Endothelial cell of umbilical vein (primary cell): ENCODE measurements at places on chromosomes 5 and 9. TPM values are rescaled to one million over a fixed set of nuclear protein-coding genes. Genes with fewer than 3 reads are reported as not detected.

The PCDHGB6 gene
- polyA plus RNA-seq, result 2.2 and 2.3 TPM in 2 replicates

- no peak for DNase-seq
- H3K27ac ChIP-seq, result no peak overlapping the region
- H3K4me3 ChIP-seq, result no peak overlapping the region
- H3K36me3 ChIP-seq, result no peaks in the 10 kb centered on the region
These were observed 66.7 kb upstream of the PHF24 start for GRCh38 chr9:34891386-34891785.

DNA sequence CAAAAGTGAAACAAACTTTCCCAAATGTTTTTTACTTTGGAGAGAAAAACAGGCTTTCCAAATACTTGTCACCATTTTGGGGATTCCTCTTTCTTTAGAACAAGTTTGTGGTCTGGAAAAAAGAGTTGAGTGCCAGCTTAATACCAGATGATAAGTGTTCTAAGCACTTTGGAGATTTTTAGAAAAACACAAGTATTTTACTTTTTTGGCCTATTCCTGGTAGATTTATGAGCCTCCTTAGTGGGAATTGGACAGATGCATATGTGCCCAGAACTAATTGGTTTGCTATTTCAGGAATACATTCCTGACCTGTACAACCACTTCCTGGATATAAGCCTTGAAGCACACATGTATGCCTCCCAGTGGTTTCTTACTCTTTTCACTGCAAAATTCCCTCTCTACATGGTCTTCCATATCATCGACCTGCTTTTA, 40.5 kb downstream of the GPR21 start:
- H3K4me1 ChIP-seq, result peaks cover 5% of the 10 kb centered on the region
- no peak overlapping the region for H3K27ac ChIP-seq
- no peak overlapping the region for H3K4me3 ChIP-seq
- H3K36me3 ChIP-seq, result peaks cover 2% of the 10 kb centered on the region

The GFM2 gene
- 11.5 and 16.5 TPM in 2 replicates for polyA plus RNA-seq

GRCh38 chr5:142512043-142513042, 173.5 kb downstream of the FGF1 start:
- H3K27me3 ChIP-seq, result no peaks in the 10 kb centered on the region
- no peaks in the 10 kb centered on the region for H3K36me3 ChIP-seq
- no peak for DNase-seq
- H3K27ac ChIP-seq, result no peak overlapping the region

The ORM2 gene
- polyA plus RNA-seq, result not detected in 2 replicates

DNA sequence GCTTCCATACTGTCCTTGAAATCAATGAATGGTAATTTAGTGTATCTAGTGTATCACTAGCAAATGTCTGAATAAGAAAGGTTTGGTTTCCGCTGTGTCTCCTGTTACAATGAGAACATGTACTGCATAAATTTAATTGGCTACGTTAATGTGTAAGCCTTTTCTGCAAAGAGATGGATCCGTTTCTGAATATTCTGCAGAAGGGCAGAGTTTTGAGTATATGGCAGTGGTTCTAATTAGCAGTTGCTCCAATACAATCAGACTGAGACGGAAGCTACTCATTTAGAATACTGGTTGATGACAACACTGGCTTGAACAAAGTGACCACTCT, 555 bp upstream of the PCDHGC4 start:
- DNase-seq, result no peak
- H3K36me3 ChIP-seq, result no peaks in the 10 kb centered on the region
- H3K4me3 ChIP-seq, result peak overlapping the region; percentile 19
- no peak overlapping the region for H3K27ac ChIP-seq
- peaks cover 5% of the 10 kb centered on the region for H3K27me3 ChIP-seq

The PLPP7 gene
- 2.7 and 3.8 TPM in 2 replicates for polyA plus RNA-seq

- DNase-seq, result no peak
- H3K36me3 ChIP-seq, result no peaks in the 10 kb centered on the region
- no peaks in the 10 kb centered on the region for H3K27me3 ChIP-seq
- H3K4me1 ChIP-seq, result peaks cover 31% of the 10 kb centered on the region
- H3K27ac ChIP-seq, result no peak overlapping the region
These were observed 33.9 kb upstream of the TRIO start for GRCh38 chr5:14109041-14109747.

- H3K27ac ChIP-seq, result no peak overlapping the region
- H3K4me3 ChIP-seq, result no peak overlapping the region
- H3K27me3 ChIP-seq, result no peaks in the 10 kb centered on the region
- no peaks in the 10 kb centered on the region for H3K36me3 ChIP-seq
These were observed 316.5 kb downstream of the ICE1 start for GRCh38 chr5:5738797-5739489.

DNA sequence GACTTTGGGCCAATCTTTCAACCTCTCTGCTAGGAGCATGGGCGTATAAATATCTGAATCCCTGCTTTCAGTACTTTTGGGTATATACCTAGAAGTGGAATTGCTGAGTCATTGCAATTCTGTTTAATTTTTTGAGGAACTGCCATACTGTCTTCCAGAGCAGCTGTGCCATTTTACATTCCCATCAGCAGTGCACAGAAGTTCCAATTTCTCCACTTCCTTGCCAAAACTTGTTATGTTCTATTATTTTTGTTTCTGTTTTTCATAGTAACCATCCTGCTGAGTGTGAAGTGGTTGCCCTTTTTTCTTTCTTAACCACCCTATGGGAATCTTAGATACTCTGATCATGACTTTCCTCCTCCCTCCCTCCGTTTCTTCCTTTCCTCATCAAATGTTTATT, 11.1 kb upstream of the CCIN start:
- H3K27me3 ChIP-seq, result no peaks in the 10 kb centered on the region
- no peak for DNase-seq
- no peak overlapping the region for H3K4me3 ChIP-seq
- no peak overlapping the region for H3K27ac ChIP-seq
- no peaks in the 10 kb centered on the region for H3K36me3 ChIP-seq

The CYSRT1 gene
- 1.1 and 1.6 TPM in 2 replicates for polyA plus RNA-seq

- H3K27me3 ChIP-seq, result no peaks in the 10 kb centered on the region
- peak within 1 kb of the TSS; percentile 60 for H3K4me3 ChIP-seq
- H3K4me1 ChIP-seq, result peaks cover 82% of the 10 kb centered on the region
These were observed at the start of gene SYNPO for GRCh38 chr5:150640311-150641005. Gene SYNPO, plus strand, starts transcription at chr5:150640660. Its CDS starts 7,616 bp downstream, at chr5:150648276.

The PRXL2C gene
- polyA plus RNA-seq, result 5.3 and 5.4 TPM in 2 replicates

GRCh38 chr5:143946837-143947236, 134.9 kb downstream of the HMHB1 start:
- H3K36me3 ChIP-seq, result no peaks in the 10 kb centered on the region
- no peak overlapping the region for H3K27ac ChIP-seq
- no peaks in the 10 kb centered on the region for H3K27me3 ChIP-seq

GRCh38 chr9:73615557-73615956, 463.9 kb downstream of the ANXA1 start:
- no peaks in the 10 kb centered on the region for H3K36me3 ChIP-seq
- no peaks in the 10 kb centered on the region for H3K27me3 ChIP-seq
- DNase-seq, result no peak
- no peaks in the 10 kb centered on the region for H3K4me1 ChIP-seq
- no peak overlapping the region for H3K4me3 ChIP-seq

DNA sequence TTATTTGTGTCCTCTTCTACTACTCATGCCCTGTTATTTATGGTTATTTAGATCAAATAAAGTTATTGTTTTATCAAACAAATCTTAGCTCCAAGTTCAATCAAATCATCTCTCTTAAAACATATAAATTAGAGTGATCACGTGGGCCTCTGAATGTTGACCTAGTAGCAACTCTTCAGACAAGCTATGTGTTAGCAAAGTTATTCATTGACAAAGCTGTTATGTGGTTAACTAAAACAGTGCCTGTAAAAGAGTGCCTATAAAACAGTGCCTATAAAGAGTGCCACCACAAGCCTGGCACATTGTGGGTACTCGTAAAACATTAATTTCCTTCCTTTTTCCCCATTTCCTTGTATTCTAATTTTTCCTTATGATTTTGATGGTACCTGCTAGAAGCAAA, 421.9 kb downstream of the HCN1 start:
- no peaks in the 10 kb centered on the region for H3K36me3 ChIP-seq
- no peak overlapping the region for H3K4me3 ChIP-seq
- no peaks in the 10 kb centered on the region for H3K27me3 ChIP-seq
- no peak overlapping the region for H3K27ac ChIP-seq

The PCDHB12 gene
- 0.36 and 0.41 TPM in 2 replicates for polyA plus RNA-seq

- H3K36me3 ChIP-seq, result no peaks in the 10 kb centered on the region
- no peaks in the 10 kb centered on the region for H3K4me1 ChIP-seq
- peak; percentile 20 for DNase-seq
- no peak overlapping the region for H3K27ac ChIP-seq
- no peaks in the 10 kb centered on the region for H3K27me3 ChIP-seq
- no peak overlapping the region for H3K4me3 ChIP-seq
These were observed 43.9 kb downstream of the CRB2 start for GRCh38 chr9:123399803-123400378.

DNA sequence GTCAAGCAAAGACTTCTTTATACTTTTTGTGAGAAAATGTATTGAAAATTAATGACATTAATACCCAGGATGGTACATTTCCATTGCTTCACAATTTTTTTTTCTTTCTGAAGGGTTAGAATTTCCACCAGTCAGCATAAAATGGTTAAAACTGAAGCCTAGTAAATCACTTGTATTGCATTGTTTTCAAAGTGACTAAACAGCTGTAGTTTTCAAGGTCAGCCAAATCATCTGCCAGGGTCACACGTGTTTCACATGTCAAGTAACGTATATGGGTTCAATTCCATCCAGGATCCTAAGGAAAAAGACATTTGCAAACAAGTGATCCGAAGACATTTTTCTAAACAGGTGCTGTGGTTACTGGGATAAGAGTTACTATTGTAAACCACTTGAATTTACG, 574.2 kb downstream of the RAB3C start:
- no peaks in the 10 kb centered on the region for H3K27me3 ChIP-seq
- H3K36me3 ChIP-seq, result no peaks in the 10 kb centered on the region
- no peaks in the 10 kb centered on the region for H3K4me1 ChIP-seq
- DNase-seq, result no peak
- no peak overlapping the region for H3K27ac ChIP-seq

- H3K36me3 ChIP-seq, result no peaks in the 10 kb centered on the region
- DNase-seq, result no peak
- H3K4me1 ChIP-seq, result no peaks in the 10 kb centered on the region
- H3K4me3 ChIP-seq, result no peak overlapping the region
- H3K27me3 ChIP-seq, result no peaks in the 10 kb centered on the region
These were observed 94.6 kb upstream of the PTCH1 start for GRCh38 chr9:95611354-95611753.

- DNase-seq, result no peak
- H3K36me3 ChIP-seq, result no peaks in the 10 kb centered on the region
- no peak overlapping the region for H3K27ac ChIP-seq
- H3K27me3 ChIP-seq, result peaks cover 8% of the 10 kb centered on the region
- H3K4me3 ChIP-seq, result no peak overlapping the region
These were observed 28.7 kb downstream of the TAF1L start for GRCh38 chr9:32606811-32607210.

GRCh38 chr5:139575313-139575646, 14.1 kb downstream of the UBE2D2 start:
- H3K36me3 ChIP-seq, result no peaks in the 10 kb centered on the region
- no peak overlapping the region for H3K4me3 ChIP-seq
- H3K4me1 ChIP-seq, result peaks cover 17% of the 10 kb centered on the region
- no peak overlapping the region for H3K27ac ChIP-seq
- no peaks in the 10 kb centered on the region for H3K27me3 ChIP-seq
- DNase-seq, result no peak

GRCh38 chr9:114088571-114089170, 10.4 kb downstream of the KIF12 start:
- no peak overlapping the region for H3K4me3 ChIP-seq
- no peaks in the 10 kb centered on the region for H3K36me3 ChIP-seq
- no peaks in the 10 kb centered on the region for H3K4me1 ChIP-seq
- no peak for DNase-seq
- H3K27ac ChIP-seq, result no peak overlapping the region

The CCL27 gene
- not detected in 2 replicates for polyA plus RNA-seq

GRCh38 chr9:88749420-88749819, 214.4 kb downstream of the NXNL2 start:
- H3K36me3 ChIP-seq, result no peaks in the 10 kb centered on the region
- peaks cover 10% of the 10 kb centered on the region for H3K4me1 ChIP-seq
- no peak overlapping the region for H3K27ac ChIP-seq
- no peak for DNase-seq
- H3K4me3 ChIP-seq, result no peak overlapping the region

DNA sequence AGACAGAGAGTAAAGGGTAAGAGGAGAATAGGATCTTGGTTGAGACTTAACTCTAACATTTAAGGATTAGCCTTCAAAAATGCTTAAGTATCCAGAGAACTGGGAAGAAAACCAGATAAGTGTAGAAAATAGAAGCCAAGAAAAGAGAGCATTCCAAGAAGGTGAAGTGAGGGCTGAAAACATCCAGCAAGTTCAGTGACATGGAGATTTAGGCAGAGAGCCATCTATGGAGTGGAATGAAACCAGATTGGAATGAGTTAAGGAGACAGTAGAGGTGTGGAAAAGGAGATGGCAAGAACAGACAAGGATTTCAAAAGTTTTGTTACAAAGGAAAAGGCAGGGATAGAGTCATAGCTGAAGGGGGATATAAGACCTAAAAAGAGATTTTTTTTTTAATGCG, 188.1 kb downstream of the TRPM3 start:
- H3K27me3 ChIP-seq, result peaks cover 3% of the 10 kb centered on the region
- H3K4me1 ChIP-seq, result no peaks in the 10 kb centered on the region
- DNase-seq, result no peak
- H3K27ac ChIP-seq, result no peak overlapping the region

GRCh38 chr9:13915591-13916301, 398.2 kb downstream of the NFIB start:
- H3K27ac ChIP-seq, result no peak overlapping the region
- H3K4me3 ChIP-seq, result no peak overlapping the region
- no peaks in the 10 kb centered on the region for H3K36me3 ChIP-seq
- DNase-seq, result no peak
